NCI-H460 (cell line): ENCODE measurements at places on chromosomes 13 and 19.
A peak's percentile ranks its signal among the peaks of the same experiment; 100 is the strongest.

- DNase-seq, result no peak
Observed at GRCh38 chr13:51525567-51526167, 58.6 kb upstream of the WDFY2 start.

GRCh38 chr13:51676739-51677138 lies 92.5 kb downstream of the WDFY2 start:
- no peak for DNase-seq

GRCh38 chr13:41596190-41596589 lies 138.8 kb downstream of the RGCC start:
- no peak for DNase-seq

DNA sequence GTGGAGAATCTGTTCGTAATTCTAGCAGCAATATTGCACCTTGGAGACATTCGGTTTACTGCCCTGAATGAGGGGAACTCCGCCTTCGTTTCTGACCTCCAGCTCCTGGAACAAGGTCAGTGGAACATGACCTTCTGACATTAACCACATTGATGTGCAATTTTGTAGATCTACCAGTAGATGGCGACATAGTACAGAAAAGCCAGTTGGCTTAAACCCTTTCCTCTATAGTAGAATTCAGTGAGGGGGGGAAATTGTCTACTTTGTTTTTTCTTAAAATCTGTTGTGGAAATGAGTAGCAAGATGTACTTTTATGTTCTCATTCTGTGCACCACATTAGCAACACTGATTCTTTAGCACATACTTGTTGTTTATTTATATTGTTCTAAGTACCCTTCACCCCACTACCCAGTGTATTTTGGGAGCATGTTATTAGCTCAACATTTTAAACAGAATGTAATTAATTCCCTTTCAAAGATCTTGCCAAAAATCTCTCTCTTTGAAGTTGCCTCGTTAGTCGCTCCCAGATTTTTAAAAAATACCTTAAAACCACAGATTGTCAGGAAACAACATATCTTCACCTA lies 332.2 kb downstream of the MYO16 start:
- DNase-seq, result peak; percentile 57

DNA sequence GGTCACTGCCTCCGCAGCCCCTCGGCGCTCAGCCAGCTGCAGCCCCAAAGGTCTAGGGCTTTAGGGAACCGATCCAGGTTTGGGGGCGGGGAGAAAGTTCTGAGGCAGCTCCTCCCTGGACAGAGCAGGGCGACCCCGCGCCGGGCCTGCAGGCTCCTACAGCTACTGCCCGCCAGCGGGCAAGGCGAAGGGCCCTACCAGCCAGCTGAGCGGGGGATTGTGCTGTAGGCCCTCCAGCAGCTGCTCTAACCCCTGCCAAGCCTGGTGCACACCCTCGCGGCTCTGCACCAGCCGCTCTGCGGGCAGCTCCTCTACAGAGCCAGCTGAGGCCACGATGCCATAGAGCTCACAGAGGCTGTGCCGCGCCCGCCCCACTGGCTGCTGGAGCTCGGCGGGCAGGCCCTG lies 14.0 kb downstream of the PLIN4 start:
- DNase-seq, result no peak

GRCh38 chr19:42253245-42254088 lies 1.5 kb downstream of the ERF start:
- no peak for DNase-seq

DNA sequence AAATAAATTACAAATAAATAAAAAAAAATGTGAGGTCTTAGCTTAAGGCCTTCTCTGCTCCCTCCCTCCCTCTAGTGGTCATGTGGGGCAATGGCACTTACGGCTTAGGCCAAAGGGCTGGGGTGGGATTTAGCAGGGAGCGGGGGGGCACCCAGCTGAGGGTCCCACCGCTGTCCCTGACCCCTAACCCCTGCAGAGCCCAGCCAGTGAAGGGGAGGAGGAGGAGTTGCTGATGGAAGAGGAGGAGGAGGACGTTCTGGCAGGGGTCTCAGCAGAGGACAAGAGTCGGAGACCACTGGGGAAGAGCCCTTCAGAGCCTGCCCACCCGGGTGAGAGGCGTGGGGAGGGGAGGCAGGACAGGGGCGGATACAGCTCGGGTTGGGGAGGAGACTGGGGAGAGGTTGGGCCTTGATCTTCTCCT lies 9.3 kb downstream of the MPND start:
- DNase-seq, result peak; percentile 36

GRCh38 chr13:113566227-113566561 lies 18.4 kb upstream of the TFDP1 start:
- no peak for DNase-seq

DNA sequence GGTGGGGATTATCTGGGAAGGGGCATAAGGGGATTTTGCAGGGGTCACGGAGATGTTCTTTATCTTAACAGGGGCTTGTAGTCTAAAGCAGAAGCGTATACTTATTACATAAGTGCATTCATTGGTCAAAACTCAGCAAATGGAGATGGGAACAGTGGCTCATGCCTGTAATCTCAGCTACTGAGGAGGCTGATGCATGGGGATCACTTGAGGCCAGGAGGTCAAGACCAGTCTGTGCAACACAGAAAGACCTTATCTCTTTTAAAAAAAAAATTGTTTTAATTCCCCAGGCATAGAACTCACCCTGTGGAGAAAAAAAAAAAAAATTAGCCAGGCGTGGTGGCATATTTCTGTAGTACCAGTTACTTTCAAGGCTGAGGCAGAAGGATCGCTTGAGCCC lies 18.9 kb downstream of the FAM187B start:
- DNase-seq, result no peak

GRCh38 chr13:37665420-37665819 lies 66.9 kb upstream of the POSTN start:
- no peak for DNase-seq

DNA sequence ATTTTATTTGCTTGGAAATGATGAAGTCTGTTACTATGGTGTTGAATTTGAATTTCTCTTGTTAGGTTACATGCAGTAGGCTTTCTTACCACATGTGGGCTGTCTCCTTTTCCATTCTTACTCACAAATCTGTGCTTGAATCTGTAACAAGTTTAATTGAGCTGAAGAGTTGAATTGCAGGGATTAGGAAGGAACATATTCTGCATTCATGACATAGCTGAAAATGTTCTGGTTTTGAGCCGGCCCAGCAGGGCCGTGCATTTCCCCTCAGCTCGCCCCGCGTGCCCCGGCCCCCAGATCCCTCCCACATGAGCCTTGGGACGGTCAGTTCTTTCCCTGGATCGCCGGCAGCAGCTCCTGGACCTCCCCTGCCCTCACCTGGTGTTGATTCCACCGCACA lies 28.1 kb downstream of the TFDP1 start:
- DNase-seq, result no peak

- DNase-seq, result no peak
Observed at GRCh38 chr19:17755443-17755890, 4.2 kb downstream of the FCHO1 start.

- no peak for DNase-seq
Observed at GRCh38 chr19:48713041-48713863, 6.3 kb downstream of the MAMSTR start.

- peak; percentile 21 for DNase-seq
Observed at GRCh38 chr13:20197361-20197834, 4.7 kb upstream of the GJB2 start.

DNA sequence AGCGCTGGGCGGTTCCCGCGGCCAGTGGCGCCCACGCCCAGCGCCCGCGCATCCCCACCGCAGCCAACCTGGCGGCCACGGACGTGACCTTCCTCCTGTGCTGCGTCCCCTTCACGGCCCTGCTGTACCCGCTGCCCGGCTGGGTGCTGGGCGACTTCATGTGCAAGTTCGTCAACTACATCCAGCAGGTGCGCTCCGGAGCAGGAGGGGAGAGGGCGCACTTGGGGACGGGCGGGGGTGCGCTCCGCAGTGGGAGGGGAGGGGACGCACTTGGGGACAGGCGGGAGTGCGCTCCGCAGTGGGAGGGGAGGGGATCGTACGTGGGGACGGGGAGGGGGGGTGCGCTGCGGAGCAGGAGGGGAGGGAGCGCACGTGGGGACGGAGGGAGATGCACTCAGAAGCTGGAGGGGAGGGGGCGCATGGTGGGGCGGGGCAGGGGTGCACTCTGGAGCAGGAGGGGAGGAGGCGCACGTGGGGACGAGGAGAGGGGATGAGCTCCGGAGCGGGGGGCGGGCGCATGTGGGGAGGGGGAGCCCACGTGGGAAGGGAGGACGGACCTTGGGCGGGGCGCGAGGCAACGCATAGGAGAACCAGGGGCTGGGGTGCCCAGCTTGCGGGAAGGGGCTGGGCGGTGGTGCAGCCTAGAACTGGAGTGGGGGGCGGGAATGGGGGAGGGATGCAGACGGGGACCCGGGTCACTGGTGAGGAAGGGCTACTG lies 1.5 kb downstream of the KISS1R start:
- no peak for DNase-seq

DNA sequence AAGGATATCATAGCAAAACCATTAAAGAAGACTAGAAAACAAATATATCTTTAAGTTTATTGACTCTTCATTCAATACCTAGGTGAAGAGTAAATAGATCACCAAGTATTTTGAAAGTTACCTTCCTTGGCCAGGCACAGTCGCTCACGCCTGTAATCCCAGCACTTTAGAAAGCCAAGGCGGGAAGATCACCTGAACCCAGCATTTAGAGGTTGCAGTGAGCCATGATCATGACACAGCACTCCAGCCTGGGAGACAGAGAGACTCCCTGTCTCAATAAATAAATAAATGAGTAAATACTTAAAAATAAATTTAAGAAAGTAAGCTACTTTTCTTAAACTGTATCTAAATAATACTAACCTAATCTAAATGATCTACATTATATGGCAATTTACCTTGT lies 8.9 kb upstream of the WBP4 start:
- peak; percentile 28 for DNase-seq

GRCh38 chr13:30705680-30706079 lies 29.7 kb upstream of the ALOX5AP start:
- no peak for DNase-seq

DNA sequence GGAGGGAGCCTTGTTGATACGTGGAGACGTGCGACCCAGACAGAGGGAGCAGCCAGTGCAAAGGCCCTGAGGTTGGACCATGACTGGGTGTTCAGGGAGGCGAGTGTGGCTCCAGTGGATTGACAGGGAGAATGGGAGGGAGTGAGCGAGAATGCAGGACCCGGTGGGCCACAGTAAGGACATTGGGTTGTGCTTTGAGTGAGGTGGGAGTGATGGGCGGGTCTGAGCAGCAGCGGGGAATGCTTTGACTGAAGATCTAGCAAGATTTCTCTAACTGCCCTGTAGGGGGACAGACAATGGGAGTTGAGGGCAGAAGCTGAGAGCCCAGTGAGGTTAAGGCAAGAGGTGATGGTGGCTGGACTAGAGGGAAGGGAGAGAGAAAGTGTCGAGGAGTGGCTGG lies 7.7 kb upstream of the NANOS2 start:
- DNase-seq, result no peak

- DNase-seq, result no peak
Observed at GRCh38 chr13:112114391-112114790, 47.4 kb downstream of the SOX1 start.

GRCh38 chr19:30602661-30603350 lies 230.6 kb downstream of the ZNF536 start:
- DNase-seq, result no peak

DNA sequence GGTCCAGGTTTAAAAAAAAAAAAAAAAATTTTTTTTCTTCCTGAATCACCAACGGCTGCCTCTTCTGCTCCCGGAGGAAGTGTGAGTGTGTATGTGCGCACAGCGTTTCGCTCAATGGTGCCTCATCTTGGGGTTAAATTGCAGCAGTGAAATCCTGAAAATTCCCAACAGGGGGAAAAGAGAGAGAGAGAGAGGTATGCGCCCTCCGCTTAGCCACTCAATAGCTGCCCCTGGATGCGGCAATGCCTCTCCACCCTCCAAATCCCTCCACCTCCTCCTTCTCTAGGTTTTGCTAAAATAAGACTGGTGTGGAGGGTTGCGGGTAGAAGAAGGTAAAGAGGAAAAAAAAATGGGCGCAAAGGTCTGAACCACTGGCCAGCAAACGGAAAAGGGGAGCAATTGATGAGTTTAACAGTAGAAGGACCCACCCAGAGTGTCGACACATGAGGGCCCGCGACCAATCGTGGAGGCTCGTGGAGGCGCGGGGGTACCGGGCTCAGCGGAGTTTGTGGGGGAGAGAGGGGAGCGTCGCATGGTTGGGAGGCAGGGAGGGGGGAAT lies 853 bp upstream of the CACNA1A start:
- no peak for DNase-seq

GRCh38 chr19:46221981-46222610 lies 7.4 kb upstream of the IGFL1 start:
- DNase-seq, result peak; percentile 62

- DNase-seq, result no peak
Observed at GRCh38 chr13:103250071-103250470, 183.9 kb upstream of the SLC10A2 start.

- DNase-seq, result no peak
Observed at GRCh38 chr19:32459204-32459865, 53.8 kb downstream of the DPY19L3 start.

GRCh38 chr13:72820156-72820897 lies 38.4 kb downstream of the PIBF1 start:
- DNase-seq, result no peak

- no peak for DNase-seq
Observed at GRCh38 chr19:14414926-14415690, 4.0 kb downstream of the DDX39A start.

GRCh38 chr19:14363183-14364097 lies 17.8 kb upstream of the ADGRE5 start:
- no peak for DNase-seq
